ENCODE measurements at places on chromosomes 11 and 22.

- DNase-seq, result no peak
Measured at GRCh38 chr11:15045891-15046290, 27.5 kb upstream of the CALCB start.

- no peak for DNase-seq
Measured at GRCh38 chr11:30411383-30411782, 88.5 kb downstream of the ARL14EP start.

DNA sequence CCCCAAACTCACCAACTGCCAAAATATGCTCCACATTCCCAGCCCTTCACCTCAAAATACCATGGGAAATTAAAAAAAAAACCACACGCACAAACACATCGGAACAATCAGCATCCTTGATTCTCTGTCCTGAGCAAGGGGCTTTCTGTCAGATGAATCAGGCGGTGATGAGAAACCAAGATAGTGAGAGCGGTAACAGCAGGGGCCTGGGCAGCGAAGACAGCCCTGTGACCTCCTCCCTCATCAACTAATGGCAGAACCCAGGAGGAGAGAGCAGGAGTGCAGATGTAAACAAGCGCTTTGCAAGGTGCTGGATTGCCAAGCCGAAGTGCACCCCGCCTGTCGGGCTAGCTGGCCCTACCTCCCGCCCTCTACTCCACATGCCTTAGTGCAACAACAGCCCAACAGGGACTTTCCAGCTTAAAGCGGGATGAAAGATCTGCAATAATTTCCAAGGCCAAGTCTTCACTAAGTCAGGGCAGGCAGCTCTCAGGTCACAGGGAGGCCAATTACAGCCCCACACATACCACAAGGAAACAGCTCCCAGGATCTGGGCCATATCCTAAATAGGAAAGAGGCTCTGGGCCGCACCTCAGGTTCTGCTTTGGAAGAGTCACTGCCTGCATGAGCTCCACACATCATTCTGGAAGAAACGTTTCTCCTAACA lies 72.2 kb upstream of the BID start:
- no peak for DNase-seq

DNA sequence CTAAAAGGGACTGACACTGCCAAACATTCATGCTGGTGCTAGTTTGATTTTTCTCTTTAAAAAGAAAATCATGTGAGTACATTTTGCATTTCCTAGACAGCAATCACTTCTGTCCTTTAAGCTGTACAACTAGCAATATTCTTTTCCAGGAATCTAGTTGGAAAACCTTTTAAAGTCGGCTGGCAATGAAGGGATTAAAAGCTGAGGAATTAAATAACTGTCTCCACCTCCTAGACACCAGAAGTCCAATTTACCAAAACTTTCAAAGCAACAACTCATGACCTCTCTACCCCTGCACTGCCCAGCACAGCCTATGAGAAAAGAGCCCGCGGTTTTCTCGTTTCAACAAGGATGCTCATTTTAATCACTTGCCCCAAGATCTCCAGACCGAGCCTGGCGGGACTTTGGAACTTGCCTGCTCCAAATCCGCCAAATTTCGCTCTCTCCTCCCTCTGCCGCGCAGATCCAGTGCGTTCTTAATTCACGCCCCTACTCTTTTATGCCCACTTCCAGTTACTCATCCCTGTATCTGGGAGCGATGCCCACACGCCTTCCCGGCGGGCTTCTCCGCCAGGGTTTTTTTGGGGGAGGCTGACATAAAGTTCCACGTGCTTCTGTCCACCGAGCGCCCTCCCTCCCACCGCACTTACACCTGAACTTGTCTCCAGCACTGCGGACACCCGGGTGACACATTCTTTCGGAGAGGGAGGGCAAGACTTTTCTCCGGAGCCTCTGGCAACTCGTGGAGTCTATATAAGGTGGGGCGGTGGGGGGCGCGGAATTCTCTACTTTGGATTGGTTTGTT lies 2.5 kb downstream of the MPPED2 start:
- no peak for DNase-seq

GRCh38 chr11:69531717-69532088 lies 50.2 kb downstream of the LINC01488 start:
- no peak for DNase-seq

- DNase-seq, result no peak
Measured at GRCh38 chr11:7019500-7020182, 505 bp downstream of the ZNF214 start.

- DNase-seq, result no peak
Measured at GRCh38 chr22:22022255-22022840, 39.8 kb upstream of the TOP3B start.

DNA sequence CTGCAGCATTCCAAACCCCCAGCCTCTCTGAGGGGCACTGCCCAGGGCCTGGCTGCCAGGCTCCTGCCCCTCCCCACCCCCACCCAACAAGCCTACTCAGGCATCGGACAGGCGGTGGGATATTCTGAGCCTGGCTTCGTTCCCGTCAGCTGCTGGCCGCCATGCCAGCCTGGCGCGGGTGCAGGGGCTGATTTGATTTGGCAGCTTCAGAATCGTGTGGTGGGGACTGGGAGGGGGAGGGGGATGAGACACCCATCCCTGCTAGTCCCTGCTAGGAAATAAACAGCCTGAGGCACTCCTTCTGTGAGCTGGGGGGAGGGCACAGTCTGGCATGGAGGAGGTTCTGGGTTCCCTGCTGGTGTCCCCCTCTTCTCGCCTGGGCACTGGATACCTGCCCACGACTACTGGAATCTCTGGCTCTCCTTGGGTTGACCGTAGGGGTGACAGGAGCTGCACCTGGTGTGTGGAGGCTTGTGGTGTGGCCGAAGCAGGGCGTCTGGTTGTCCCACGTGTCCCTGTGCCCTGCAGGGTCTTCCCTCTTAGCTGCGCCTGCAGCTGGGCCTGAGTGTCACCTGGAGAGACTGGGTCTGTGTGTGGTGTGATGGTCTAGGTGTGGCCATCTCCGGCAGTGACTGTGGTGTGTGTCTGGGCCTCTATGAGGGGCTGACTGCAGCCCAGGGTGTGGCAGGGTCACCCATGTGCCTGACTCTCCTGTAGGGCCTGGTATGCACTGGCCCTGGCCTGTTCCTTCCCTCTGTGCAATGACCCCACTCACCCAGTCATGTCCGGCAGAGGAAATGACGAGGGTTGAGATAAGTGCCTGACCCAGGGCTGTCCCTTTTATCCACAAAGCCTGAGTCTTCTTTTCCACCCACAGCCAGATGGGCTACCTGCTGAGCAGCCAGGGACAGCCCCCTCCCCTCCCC lies 42.2 kb downstream of the PDE2A start:
- no peak for DNase-seq

DNA sequence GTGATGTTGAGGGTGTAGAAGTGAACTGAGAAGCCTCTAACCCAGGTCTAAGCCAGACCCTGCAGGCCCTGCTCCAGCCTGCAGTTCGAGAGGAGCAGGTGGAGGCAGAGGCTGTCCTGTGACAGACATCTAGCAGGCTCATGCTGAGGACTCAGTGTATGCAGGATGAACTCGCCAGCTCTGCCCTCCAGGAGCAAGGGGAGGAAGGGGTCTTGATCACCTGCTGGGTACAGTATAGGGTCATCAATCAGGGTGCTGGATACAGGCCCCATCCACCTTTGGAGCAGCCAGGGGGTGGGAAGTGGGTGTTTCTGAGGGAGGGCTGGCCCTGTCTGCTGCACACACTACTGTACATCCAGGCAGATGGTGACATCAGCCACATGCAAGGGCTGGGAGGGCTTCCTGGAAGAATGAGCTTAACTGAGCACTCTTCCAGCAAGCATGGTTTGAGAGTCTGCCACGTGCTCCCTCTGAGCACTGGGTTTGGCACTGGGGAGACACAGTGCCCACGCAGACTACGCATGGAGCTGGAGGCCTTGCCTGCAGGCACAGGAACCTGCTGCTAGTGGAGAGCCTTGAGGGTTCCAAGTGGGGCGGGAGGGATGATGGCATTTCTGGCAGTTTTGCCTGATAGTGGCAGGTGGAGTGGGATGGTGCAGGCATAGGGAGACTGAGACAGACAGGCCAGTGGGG lies 9.2 kb downstream of the MAPK8IP1 start:
- DNase-seq, result no peak

DNA sequence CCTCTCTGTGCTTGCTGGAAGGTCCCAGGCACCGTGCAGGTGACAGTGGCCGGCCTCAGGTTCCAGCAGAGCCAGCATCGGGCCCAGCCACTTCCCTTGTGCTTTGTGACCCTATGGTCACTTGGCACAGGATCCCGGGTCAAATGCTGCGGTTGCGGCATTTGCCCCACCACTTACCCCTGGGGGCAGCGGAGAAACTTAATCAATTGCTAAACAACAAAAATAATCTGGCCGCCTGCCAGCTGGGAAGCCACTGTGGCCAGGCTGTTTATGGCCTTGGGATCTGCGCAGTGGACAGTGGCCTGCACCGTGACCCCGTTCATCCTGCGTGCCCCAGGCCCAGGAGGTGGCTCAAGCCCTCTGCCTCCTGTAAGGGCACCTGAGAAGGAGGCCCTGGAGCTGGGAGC lies 65.0 kb downstream of the LRP5 start:
- DNase-seq, result no peak

DNA sequence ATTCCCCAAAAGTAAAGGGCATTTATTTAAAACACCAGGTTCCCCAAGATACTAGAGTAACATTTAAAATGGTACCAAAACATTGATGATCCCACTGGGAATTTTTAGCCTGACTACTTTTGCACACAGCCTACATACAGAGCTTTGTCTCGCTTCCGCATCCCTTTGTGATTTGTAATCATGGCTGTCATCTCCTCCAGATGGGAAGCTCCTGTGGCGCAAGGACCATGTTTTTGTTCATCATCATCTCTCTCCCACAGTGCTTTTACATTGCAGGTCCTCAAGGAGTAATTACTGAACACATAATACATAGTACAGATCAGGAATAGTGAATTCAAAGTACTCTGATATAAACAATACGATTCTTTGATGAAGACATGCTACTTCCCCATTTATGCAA lies 231.2 kb upstream of the MTNR1B start:
- DNase-seq, result no peak

- no peak for DNase-seq
Measured at GRCh38 chr11:46242041-46242951, 35.2 kb upstream of the CREB3L1 start.

- DNase-seq, result no peak
Measured at GRCh38 chr11:10352921-10353550, 48.2 kb downstream of the ADM start.

- DNase-seq, result no peak
Measured at GRCh38 chr22:36734171-36735058, 30.9 kb upstream of the CACNG2 start.

GRCh38 chr22:37165940-37166674 lies 16.4 kb upstream of the IL2RB start:
- DNase-seq, result no peak

DNA sequence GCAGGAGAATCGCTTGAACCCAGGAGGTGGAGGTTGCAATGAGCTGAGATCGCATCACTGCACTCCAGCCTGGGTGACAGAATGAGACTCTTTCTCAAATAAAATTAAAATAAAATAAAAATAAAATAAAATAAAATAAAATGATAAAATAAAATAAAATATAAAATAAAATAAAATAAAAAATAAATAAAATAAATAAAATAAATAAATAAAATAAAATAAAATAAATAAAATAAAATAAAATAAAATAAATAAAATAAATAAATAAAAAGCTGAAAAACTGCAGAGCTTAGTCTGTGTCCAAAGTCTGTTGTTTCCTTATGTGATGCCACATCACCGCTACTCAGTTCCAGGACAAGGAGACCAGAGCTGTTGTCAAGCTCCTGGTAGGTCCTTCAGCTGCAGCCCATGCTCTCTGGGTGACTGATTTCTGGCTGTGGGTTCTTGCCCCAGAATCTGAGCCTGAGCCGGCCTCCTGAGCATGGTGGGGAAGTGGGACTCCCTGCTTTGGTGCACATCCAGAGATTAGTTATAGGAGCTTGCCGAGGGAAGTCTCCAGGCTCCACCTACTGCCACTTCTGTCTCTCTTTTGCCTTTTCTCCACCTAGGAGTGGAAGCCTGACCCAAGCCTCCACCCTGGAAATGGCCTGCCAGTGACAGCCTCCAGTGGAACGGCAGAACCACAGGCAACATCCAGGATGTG lies 31.3 kb upstream of the ADA2 start:
- DNase-seq, result no peak

DNA sequence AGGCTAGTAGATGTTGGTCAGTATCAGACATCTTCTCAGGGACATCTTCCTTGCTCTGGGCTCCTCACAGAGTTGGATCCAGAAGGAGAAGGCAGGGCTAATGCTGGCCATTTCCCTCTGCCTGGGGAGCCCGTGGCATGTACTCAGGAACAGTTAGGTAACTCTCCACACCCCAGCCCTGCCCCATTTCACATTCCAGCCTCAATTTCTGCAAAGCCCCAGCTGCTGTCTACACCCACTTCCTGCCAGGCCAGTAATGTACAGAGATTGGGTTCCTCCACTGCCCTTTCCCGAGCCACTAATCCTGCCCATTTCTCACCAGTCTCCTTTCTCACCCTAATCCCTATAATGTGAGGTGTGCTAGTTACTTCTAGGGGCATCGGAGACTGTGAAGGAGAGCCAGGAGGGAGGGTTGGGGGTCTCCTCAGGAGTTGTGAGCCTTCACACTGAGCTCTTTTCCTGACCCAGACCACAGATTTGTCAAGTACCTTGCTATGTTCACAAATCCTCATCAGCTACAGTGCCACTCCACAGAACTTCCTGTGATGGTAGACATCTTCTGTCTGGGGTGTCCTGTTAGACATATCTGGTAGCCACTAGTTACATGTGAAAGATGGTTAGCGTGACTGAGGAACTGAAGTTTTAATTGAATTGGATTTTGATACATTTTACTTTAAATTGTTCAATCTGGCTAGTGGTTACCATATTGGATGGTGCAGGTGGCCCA lies 1.3 kb upstream of the SEC14L3 start:
- no peak for DNase-seq

DNA sequence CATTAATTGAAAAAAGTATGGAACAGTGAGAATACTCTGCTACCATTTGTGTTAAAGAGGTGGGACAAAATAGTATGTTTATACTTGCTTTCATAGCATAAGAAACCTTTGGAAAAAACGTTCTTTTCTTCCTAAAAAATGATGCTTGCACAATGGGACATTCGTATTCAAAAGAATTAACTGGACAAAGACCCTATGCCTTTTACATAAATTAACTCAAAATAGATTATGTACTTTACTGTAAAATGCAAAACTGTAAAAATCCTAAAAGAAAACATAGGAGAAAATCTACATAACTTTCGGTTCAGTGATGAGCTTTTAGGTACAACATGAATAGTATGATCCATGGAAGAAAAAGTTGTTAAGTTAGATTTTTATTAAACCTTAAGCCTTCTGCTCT lies 166.2 kb downstream of the NELL1 start:
- DNase-seq, result no peak

- DNase-seq, result no peak
Measured at GRCh38 chr11:77300695-77301094, 791 bp downstream of the GDPD4 start.

Data from CD4-positive, alpha-beta T cell treated with Interleukin-15 for 4 hours (primary cell).